ENCODE measurements at places on chromosomes 4 and X.

DNA sequence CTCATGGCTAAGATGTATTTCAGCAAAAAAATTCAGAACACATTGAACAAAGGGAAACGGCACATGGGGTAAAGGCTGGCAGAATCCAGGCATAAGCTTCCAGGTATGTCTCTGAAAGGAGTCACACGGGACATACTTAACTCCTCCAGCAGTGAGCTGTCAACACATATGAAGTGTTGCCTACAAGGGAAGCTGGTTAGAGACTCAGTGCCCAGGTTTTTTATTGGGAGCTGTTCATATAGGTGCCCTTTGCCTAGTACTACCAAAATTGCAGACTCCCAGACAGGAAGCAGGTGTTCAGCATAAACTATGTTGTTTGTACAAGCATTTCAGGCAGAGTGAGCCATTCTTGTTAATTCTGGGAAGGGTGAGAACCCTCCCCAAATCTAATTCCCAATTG lies 77.4 kb upstream of the PUDP start:
- no peak for DNase-seq

- DNase-seq = no peak
These were observed 594 bp downstream of the MSMO1 start for GRCh38 chr4:165328101-165328425.

GRCh38 chrX:11557120-11557519 lies 108.6 kb downstream of the ARHGAP6 start:
- DNase-seq = no peak

DNA sequence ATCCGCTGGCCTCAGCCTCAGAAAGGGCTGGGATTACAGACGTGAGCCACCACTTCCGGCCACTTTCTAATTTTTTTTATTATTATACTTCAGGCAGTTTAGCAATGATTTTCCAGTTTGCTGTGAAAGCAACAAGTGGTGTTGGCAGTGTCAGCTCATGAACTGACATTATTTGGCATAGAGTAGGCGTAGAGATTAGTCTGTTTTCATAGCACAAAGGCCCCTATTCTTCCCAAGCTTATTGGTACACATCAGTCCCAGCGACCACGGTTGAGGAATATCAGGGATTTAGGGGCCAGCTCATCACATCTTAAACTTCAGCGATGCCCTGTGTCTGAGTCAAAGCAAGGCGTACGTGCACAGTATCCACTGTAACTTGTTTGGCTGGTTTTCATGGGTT lies 53.0 kb upstream of the RASSF6 start:
- DNase-seq = no peak

DNA sequence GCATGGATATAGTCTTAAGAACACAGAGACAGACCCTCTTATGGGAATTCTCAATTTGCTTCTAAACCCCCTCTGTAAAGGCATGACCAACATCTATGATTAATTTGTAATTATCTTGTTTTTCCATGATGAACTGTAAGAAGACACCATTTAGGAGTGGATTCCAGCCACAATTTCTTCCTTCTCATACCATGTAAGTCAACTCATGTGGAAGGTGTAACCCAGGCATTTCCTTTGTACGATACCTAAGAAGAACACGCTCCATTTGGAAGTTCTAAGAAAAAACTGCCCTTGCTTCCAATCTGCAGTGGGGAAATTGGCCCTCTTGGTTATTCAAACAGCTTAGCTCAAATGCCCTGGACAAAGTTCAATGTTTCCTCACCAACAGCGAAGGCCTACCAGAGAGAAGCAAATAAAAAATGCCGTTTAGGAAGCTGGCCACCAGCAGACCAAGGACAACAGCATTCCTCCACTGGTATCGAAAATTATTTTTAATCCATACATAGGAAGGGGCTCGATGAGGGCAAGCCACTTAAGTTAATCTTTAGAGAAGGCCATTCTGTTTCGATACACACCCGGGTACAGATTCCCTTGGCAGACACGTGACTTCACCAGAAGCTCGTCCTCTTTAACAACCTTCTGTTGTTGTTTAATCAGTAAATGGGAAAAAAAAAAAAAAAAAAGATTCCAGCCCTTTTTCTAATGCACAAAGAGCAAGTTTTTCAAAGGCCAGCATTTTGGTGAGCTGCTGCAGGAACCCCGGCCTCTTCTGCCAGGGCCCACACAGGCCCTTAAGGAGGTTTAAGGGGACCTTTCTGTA lies 2.6 kb downstream of the DHRSX start:
- no peak for DNase-seq

DNA sequence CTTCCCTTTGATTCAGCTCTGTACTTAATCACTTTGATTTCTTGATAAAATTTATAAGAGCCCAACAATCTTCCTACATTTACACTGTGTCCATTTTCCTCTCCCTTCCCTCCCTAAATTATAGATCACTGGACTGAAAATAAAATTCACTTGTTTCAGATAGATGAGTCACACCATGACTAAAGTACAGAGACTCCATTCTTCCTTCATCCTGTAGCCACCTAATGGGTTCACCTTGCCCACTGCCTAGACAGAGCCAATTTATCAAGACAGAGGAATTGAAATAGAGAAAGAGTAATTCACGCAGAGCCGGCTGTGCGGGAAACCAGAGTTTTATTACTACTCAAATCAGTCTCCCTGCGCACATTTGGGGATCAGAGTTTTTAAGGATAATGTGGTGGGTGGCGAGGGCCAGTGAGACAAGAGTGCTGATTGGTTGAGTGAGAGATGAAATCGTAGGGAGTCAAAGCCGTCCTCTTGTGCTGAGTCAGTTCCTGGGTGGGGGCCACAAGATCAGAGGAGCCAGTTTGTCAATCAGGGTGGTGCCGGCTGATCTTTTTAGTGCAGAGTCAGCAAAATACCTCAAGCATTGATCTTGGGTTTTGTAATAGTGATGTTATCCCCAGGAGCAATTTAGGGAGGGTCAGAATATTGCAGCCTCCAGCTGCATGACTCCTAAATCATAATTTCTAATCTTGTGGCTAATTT lies 71.3 kb upstream of the MED14 start:
- no peak for DNase-seq

DNA sequence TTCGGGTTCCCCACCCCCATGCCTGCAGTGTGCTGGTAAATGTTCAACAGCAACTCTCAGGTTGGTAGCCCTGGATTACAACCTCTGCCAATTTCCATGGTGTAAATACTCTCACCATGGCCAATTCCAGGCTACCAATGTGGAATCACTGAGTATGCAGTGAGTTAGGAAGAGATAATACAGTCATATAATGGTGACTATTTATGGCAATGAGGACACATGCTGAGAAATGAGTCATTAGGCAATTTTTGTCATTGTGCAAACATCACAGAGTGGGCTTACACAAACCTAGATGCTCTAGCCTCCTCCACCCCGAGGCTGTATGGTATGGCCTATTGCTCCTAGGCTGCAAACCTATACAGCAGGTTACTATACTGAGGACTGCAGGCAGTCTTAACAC lies 4.6 kb upstream of the CLDN24 start:
- no peak for DNase-seq

DNA sequence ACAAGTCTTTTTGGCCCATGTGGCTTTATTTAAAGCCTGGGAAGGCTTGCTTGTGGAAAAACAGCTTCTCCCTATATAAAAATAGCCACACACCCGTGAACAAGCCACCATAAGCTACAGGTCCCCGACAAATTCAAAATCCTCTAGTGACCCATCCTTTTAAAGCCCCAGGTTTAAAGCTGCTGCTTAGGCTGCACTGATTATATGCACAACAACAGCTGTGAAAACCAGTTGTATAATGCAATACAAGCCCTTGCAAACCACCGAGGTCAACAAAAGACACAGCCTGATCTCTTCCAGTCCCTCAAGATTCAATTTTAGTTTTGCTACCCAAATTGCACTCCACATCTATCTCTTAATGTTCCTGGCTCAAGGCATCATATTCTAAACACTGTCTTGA lies 186.0 kb upstream of the WDFY3 start:
- no peak for DNase-seq

GRCh38 chrX:10009741-10010140 lies 42.6 kb downstream of the CLDN34 start:
- DNase-seq = no peak

- DNase-seq = no peak
These were observed 444.7 kb downstream of the IQCM start for GRCh38 chr4:149370785-149371420.

DNA sequence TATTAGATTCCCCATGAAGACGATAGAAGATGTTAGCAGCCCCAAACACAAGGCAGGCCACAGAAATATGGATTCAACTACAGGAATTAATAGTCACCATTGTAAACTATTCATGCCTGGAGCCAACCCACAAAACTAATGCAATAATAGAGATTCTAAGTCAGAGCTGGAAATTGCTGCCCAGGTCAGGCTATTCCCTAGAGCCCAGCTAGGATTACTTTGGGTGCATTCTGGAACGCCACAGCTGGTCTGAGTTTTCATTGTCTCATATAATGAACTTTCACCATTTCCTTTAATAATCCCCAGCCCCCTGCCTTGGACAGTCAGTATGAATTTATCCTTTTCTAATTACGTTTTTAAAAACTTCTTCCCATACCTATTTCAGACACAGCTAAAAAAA lies 252.6 kb downstream of the PAPSS1 start:
- DNase-seq = no peak

DNA sequence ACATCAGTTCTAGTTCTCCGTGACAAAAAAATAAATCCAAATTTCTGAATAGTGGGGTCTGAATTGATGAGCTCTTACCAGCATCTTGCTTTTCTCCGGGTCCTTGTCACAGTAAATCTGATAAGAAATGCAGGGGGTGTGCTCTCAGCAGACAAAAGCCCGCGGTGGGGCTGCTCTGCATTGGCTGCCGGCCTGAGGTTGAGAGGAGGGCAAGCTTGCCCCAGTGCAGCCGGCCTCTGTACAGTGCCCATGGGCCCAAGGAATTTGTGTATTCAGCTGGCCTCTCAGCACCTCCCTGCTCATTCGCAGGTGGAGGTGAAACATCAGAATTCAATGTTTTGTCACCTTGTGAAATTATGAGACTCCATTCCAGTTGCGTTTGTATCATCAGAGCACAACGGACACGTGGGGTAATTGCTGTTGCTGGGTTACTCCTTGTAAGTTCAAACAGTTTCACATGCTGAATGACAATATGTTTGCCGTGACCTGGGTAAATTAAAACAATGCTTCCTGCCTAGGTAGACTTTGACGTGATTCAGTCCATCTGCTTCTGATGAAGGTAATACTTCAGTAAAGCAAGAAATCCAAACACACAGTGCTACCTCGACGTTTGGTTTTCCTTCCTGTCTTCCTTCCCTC lies 596.4 kb downstream of the MID1IP1 start:
- no peak for DNase-seq

DNA sequence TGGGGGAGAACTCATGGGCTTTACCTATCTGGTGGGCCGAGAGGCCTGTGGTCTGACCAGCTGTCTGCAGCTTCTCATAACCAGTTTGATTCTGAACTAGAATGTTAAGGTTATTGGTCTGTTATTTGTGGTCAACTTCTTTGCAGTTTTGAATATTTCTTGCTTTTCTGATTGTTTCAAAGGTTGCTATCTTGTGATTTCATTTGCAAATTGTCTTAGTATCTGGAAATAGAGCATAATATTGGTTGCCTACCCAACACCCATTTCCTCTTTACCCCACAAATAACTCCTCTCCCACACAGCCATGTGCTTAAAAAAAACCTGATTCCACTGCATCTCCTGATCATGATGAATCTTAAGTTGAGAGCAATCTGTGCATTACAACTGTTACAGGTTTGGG lies 39.1 kb upstream of the BMP2K start:
- no peak for DNase-seq

DNA sequence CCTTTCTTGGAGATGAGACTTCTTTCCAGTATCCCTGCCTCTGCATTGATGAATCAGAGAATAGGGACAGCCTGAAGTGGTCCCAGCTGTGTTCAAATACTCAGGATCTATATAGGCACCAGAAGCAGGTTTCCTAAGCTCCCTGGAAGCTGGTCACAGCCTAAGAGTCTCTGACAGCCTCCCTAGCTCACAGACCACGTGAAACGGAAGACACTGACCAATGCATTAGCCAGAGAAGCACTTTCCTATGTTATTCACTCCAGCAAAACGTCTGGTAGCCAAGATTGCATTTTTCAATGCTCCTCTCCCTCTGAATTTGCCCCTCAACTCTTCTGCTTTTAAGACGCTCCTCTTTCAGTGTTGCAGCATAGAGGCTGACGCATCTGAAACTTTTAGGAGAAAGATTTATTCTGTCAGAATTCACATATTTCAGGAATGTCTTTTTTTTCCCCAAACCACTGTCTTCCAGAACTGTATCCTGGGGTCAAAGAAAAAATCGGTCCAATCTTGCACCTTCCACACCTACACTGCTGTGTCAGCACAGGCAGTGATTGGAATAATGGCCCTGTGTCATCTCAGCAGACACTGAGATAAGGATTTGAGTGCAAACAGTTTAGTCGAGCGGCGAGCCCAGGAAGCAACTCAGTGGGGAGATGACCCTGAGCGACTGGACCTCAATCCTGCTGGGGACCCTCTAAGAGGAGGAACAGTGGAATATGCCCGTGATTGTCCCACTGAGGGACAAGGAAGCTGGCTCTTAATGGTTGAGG lies 109.4 kb downstream of the SMIM20 start:
- no peak for DNase-seq

- DNase-seq = no peak
These were observed 31.4 kb downstream of the PARM1 start for GRCh38 chr4:74964311-74964710.

DNA sequence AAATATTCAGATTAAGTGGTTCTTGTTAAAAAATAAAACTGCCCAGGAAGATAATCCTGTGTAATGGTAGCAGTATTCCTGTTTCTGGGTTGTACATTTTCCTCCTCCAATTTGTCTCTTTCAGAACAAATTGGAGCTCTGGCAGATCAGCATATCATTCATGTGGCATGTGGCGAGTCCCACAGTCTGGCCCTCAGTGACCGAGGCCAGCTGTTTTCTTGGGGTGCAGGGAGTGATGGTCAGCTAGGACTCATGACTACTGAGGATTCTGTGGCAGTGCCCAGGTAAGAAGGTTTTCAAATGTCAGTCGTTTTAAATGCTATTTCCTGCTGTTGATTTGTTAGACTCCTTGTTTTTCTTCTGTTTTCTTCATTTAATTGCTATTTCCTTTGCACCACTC lies 47.9 kb downstream of the NAP1L5 start:
- DNase-seq = no peak

- DNase-seq = no peak
These were observed 26.5 kb downstream of the SCARB2 start for GRCh38 chr4:76187152-76187551.

- no peak for DNase-seq
These were observed 74.1 kb downstream of the LDB2 start for GRCh38 chr4:16824278-16824806.

- no peak for DNase-seq
These were observed 1851.7 kb upstream of the IGFBP7 start for GRCh38 chr4:58961925-58962324.

DNA sequence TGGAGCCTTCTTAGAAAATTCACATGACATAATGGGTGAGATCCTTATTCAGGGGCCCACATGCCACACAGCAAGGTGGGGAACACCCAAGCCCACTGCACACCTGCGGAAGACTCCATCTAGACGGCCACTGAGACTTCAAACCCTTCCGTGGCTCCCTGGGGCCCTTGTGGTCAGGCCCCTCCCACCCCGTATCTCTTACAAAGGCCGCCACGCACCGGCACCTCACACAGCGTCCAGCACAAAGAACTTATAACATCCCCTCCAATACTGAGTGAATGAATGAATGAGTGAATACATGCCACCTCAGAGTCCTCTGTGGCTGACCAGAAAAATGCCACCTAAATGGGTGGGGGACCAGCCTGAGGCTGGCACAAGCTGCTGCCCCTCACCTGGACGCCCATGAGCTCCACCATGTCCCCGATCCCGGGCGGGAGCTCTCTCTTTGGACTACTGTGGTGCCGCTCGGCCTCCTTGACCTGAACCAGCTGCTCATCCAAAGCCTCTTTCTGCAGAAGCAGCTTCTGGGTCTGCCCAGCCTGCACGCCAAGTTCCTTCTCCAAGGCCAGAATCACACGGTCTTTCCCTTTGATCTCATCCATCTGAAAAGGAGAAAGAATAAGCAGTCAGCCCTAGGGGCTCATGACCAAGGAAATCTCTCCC lies 66.9 kb upstream of the C4orf50 start:
- DNase-seq = no peak
